ENCODE measurements at places on chromosomes 2 and 18.

- DNase-seq, result no peak
Measured at GRCh38 chr2:195029804-195030654, 627.0 kb upstream of the SLC39A10 start.

DNA sequence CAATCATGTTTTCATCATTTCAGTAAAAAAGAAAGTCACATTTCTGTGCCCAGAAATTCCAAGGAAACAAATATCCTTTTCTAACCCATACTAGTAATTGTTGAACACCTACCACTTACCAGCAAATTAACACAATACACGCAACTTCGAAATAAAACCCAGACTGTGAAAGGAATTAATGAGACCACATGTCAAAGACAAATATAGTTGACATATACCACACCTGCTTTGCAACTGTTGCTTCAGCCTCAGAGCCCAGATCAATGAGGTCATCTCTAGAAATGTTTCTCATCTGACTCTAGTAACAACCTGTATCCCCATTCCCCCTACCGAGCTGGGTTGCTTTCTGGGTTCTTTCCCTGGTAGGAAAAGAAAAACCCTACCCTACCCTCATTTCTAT lies 52.6 kb downstream of the TRIP12 start:
- no peak for DNase-seq

DNA sequence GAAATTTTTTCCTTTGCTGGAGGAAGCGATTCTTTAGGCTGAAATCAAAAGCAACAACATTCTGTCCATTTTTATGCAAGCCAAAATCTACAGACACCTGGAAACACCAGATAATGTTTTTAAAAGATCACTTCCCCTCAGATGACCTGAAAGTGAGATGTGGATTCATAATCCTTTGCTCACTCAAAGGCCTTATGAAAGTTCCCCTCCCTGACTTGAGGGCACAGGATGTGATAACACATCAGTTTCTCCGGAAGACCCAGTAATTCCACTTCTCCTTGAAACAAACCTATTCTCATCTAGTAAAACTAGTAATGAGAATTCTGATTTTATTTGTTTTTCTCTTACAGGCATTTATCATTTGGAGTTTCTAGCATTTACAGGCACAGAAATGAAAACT lies 218.3 kb upstream of the RND3 start:
- DNase-seq, result no peak

DNA sequence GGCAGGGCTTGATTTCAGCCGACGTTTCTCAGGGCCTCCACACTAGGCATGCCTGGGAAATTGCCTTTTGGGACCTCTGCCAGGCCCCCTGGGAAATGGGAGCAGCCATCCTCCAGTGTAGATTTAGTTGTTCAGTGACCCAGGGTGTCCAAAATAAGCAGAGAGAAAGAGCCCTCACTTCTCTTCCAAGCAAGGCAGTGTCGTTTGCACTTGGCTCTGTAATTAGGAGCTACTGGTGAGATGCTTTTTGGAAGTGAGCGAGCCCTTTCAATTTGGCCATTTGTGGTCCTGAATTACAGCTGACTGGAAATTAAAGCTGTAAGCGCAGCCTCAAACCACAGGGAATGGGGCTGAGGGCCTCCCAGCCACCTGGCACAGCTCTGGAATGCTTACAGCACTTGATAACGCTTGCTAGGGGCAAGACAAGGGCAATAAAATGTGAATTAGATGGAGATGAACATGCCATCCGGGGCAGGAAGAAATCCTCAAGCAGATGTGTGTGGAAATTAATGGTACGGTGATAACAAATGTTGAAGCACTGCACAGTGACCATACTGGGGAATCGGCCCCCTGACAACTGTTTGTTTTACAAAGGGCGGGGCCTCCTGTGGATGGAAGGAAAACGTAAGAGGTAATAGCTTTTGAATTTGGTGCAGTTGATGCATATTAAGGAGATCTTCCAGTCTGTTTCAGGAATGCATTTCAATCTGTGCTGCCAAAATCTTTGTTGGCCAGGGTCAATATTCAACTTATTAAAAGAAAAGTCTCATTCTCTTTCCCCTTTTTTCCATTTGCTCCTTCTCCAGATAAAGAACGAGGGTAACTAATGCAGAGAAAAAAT lies 173.1 kb downstream of the UXS1 start:
- no peak for DNase-seq

- DNase-seq, result no peak
Measured at GRCh38 chr2:171587567-171587966, 65.3 kb downstream of the CYBRD1 start.

- DNase-seq, result no peak
Measured at GRCh38 chr2:189585226-189585756, 4.7 kb upstream of the SLC40A1 start.

DNA sequence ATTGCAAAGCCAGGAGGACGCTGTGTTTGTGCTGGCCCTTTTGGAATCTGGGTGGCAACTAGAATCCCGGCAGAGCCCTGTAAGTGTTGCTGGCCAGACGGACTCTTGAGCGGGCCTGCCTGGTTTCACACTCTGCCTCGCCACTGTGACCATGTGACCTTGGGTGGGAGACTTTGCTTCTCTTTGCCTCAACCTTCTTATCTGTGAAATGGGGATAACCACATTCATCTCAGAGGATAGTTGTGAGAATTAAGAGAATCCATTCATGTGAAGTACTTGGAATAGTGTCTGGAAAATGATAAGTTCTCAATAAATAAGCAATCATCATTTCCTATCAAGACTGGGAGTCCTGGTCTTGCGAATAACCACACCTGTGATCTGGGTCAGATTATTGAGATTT lies 105.6 kb downstream of the LIPG start:
- DNase-seq, result no peak

DNA sequence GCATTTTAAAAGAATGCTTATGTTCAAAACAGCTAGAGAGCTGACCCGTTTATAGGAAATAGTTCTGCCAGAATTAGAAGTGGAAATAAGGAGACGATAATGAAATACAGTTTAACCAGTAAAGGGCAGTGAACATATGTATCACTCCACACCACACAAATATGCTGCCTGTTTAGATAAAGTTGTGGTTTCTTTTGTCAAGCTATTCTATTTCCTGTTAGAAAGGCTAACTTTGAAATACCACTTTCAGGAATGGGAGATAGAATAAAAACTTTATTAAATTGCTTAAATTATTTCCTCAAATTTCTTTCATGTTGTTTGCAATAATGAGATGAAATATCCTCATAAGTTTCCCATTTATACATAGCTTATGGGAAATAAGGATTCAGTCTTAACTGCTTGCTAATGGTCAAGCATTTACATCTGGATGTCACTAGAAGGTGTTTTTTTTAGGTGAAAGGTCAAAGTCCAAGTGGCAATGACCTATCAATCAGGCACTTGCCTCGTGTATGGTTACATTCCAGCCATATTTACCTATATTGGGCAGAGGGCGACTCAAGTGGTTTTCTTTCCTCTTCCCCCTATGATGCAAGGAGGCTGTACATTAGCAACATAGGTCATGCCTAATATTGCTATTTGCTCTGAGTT lies 148.9 kb downstream of the ZEB2 start:
- DNase-seq, result no peak

GRCh38 chr2:111167076-111167862 lies 46.6 kb downstream of the BCL2L11 start:
- DNase-seq, result no peak

GRCh38 chr18:14948163-14948540 lies 200.2 kb downstream of the ANKRD30B start:
- no peak for DNase-seq

GRCh38 chr2:28429636-28430376 lies 37.1 kb downstream of the FOSL2 start:
- DNase-seq, result no peak

DNA sequence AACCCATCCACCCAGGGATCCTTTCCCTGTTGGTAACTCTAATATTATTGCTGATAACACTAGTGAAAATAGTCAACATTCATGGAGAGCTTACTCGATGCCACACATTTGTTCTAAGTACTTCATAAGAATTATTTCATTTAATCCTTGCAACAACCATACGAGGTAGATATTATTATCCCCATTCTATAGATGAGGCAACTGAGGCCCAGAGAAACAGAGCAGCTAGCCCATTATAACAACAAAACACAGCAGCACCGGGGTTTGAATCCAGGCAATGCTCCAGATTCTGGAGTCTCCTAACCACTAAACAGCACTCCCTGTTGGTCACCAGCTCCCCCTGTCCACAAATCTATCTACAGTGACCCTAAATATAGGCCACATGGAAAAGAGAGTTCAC lies 90.4 kb upstream of the PKDCC start:
- DNase-seq, result no peak

DNA sequence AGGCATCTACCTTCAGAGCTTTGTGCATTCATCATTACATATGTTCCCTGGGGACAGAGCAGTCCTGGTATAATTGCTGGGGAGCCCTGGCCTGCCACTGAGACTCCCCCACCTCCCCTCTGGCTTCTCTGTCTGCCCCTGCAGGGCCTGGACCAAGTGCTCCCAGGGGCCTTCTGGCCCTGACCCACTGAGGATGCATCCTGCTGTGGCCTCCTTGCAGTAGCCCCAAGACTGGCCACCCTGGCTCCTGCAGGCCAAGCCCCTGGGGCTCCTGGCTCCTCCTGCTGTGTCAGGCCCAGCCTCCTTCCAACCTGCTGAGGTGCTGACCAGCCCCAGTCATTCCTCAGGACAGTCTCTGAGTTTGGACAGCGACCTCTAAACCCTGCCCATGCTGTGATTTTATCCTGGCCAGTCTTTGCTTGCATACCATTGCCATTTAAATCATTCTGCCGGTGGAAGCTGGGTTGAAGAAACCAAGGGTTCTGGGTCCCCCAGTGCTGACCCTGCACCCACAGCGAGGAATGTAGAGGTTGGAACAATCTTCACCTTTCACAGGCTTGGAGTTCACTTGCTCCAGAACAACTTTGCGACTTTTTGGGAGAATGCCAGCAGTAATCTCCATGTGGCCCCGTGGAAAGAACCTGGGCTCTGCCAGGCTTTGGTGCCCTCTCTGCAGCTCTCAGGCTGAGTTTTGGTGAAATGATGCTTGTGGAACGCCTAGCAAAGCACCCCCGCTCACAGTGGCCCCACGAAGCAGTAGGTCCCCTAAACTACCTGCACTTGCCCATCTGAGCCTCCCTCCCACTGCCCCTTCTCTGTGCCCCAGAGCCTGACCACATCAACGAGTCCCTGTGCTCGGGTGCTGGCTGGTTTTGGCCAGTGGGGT lies 167.3 kb upstream of the GLI2 start:
- no peak for DNase-seq

DNA sequence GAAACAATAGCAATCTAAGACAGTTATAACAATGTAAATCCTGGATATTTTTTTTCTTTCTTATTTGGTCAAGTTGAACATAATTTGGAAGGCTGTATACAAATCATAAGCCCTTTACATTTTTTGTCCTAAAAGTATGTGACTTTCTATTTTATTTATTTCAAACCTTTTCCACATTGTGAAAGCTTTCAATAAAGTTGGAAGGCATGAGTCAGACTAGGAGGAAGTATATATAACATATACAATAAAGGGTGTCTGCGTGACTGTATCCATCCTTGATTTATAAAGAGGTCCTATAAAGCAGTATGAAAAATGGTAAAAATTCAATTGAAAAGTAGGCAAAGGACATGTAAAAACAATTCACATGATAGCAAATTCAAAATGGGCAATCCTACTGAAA lies 44.4 kb downstream of the CRACDL start:
- DNase-seq, result no peak

GRCh38 chr2:44596537-44597320 lies 235.0 kb downstream of the CAMKMT start:
- no peak for DNase-seq

GRCh38 chr2:26772064-26773001 lies 8.2 kb downstream of the SLC35F6 start:
- DNase-seq, result no peak

- no peak for DNase-seq
Measured at GRCh38 chr2:119672161-119672862, 6.7 kb upstream of the TMEM177 start.
